ENCODE measurements at places on chromosomes 16 and 17.

GRCh38 chr16:17459903-17460521 lies 10.7 kb downstream of the XYLT1 start:
- DNase-seq = no peak

DNA sequence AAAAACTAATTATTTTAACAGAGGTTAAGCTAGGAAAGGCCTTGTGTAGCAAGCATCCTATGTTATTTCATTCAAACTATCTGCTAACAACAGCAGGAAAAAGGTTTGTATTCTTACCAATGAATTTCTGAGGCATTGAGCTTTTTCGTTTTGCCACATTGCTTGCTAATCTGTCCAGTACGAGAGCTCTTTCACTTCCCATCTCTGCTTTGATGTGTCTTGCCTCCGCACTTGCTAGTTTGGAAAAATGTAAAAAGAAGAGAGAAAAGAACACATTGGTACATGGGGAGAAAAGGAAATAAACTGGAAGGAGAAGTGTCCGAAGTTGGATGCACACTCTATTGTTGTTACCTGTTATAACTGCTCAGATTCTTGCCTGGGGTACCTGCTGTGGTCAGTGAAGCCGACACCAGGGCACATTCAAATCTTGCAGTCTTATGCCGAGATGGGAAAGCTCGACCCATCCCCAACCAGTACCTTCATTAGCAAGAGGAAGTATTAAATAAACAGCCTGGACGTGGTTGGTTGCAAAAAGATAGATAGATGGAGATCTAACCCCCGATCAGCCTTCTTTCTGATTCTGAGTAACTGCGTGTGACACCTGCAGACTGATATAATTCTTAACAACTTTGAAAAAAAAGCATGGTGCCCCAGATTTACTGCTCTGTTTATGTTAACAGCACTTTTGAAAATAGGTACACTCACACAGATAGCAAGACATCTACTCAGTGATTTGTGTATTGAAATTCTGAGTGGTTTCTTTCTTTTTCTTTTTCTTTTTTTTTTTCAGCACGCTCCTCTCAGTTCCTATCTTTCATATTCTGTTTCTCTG lies 40.0 kb downstream of the GRB7 start:
- DNase-seq = no peak

- DNase-seq = no peak
These were observed 15.0 kb downstream of the GFOD2 start for GRCh38 chr16:67704110-67704509.

GRCh38 chr17:64653325-64653984 lies 8.7 kb downstream of the SMURF2 start:
- no peak for DNase-seq

GRCh38 chr17:27378482-27379175 lies 77.6 kb upstream of the KSR1 start:
- no peak for DNase-seq

GRCh38 chr16:50093607-50094539 lies 28.1 kb downstream of the HEATR3 start:
- no peak for DNase-seq

DNA sequence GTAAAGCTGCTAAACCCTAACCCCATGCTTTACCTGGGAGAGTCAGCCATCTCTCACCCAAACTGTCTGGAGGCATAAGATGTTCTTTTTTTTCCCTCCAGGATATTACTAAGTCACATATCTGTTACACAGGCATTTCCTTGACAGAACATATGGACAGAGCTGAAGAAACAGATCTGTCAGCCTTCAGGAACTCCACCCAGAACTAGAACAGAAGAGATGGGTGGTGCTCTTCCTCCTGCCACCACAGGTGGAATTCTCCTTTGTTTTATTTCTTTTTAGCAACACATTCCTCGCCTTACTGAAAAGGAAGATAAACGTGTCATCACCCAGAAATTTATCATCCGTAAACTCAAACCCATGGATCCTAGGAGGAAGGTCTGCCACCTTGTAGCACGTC lies 8.8 kb downstream of the MYCBPAP start:
- no peak for DNase-seq

- DNase-seq = no peak
These were observed 170.6 kb upstream of the CIBAR2 start for GRCh38 chr16:85282842-85283241.

- DNase-seq = no peak
These were observed 14.5 kb downstream of the MRC2 start for GRCh38 chr17:62641951-62642350.

DNA sequence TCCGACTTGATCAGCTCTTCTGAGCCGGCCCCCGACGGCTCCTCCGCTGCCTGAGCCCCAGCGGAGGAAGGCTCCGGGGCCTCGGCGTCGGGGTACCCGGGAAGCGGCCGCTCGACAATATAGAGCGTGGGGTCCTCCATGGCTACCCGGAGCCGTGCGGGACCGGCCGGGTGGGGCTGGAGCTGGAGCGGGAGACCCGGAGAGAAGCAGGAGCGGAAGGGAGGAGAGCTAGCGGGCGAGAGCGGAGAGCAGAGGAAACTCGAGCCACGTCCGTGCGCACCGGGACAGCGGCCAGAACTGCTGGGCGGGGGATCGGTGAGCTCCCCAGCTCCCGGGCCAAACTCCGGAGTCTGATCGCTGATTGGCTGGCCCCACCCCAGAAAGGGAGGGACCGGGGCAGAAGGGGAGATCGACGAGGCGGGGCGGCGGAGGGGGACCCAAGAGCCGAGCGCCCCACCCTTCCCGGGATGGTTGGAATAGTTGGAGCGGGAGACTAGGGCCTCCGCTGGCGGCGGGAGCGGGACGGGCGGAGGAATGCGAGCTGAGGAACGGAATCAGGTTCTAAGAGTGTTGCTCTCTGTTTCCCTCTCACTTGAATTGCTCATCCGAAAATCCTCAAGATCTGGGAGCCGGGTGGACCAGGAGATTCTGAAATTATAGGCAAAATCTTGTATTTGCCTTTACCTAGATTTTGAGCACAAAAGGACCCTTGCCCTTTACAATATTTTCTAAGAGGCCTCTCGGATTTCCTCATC lies at the start of gene CAVIN1:
Gene CAVIN1, minus strand, starts transcription at position 299 of the 755 bp plus-strand sequence. Its CDS starts 159 bp downstream, at position 140.
- DNase-seq = peak; percentile 33

- DNase-seq = peak; percentile 44
These were observed 50.4 kb downstream of the SNX29 start for GRCh38 chr16:12026741-12027490.

DNA sequence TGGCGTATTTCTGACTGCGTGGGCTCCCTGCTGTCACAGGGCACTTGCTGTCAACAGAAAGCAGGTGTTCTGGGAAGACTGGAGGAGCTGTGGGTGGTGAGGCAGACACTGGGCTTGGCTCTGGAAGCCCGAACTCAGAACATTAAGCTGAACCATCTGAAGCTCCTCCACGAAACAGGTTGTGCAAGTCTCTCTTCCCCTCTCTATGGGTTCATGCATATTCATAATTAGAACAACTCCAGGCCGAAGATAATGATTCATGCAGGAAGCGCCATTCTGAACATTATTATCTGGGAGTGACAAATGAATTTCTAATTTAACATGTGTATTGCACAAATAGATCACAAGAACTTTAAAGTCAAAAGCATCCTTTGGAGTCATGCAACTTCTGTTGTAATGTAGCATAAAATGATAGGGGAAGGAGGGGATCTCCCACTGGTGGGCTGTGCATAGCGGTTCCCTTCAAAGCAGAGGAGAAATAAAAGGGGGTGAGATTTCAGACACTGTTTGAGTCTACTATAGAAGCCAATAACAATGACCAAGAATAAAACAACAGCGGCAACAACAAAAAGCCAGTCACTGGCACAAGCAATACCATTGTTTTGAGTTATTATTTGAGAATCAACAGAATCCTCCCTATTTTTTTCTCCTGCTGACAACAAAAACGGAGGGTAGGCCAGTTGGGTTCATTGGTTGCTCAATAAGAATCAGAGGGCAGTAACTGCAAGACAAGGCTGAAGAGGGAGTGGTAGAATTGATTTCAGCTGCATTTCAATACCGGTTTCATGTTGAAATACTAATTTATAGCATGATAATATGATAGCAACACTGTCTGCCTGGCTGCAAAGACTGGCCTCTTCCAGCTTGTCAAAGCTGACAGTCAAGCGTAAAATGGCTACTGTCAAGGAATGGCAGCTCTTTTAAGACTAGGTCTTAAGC lies 407.3 kb downstream of the XYLT1 start:
- peak; percentile 53 for DNase-seq

DNA sequence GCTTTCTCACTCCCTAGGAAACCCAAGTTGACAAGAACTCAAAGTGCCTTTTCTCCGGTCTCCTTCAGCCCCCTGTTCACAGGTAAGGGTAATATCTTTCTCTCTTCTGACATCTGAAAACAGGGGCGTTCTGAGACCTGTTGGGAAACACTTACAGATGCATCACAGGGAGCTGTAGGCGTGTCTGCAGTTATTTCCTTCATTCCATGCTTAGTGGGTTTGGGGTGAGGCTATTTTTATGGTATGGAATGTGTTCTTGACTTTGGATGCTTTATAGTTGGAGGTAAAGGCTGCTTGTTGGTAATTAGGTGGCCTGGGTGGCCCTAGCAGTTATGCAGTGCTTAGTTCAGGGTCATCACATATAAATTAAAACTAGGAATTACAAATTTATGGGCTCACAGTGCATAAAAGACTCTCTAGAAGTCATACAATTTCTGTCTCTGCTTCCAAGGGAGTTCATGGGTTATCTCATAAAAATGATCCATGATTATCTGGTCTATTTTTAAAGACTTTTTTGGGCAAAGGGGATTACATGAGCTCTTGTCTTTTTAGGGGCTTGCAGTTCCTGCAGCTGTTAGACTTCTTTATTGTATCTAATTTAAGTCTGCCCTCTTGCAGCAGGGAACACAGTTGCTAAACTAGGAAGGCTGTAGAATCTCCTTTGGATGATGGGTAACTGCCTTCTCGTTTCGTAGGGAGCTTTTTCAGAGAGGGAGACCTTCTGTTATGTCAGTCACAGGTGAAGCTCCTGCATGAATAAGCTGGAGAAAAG lies 10.2 kb downstream of the SOCS7 start:
- DNase-seq = no peak

- DNase-seq = peak; percentile 27
These were observed 62.9 kb downstream of the SPECC1 start for GRCh38 chr17:20071824-20072691.

GRCh38 chr17:19388791-19389785 lies 2.1 kb upstream of the MFAP4 start:
- DNase-seq = peak; percentile 22

- no peak for DNase-seq
These were observed 72.1 kb upstream of the GNG13 start for GRCh38 chr16:872436-873242.

GRCh38 chr17:7403727-7403976 lies 245 bp downstream of the TMEM256 start:
- DNase-seq = no peak

- DNase-seq = no peak
These were observed 6.2 kb downstream of the JPH3 start for GRCh38 chr16:87608400-87608985.

DNA sequence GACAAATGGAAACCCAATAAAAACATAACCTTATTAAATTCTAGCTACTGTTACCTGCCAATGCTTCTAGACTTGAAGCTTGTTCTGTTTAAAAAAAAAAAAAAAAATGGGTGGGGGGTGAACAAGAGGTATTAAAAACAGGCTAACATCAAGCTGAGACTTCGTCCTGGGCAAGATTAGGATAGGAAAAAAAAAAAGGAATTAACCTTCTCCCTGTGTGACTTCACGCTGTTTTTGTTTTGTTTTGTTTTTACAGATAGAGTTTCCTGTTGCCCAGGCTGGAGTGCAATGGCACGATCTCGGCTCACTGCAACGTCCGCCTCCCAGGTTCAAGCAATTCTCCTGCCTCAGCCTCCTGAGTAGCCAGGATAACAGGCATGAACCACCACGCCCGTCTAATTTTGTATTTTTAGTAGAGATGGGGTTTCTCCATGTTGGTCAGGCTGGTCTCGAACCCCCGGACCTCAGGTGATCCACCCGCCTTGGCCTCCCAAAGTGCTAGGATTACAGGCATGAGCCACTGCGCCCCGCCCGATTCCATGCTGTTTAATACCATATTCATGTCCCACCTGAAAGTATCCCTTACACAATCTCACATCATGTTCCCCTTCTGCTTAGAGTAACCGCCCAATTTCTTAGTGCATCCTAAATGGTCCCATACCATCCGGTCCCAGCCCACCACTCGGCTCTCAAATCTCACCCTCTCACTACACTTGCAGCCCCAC lies 2.2 kb downstream of the USP31 start:
- DNase-seq = no peak
